ENCODE measurements at places on chromosomes 11 and 22.
A peak's percentile ranks its signal among the peaks of the same experiment; 100 is the strongest.

GRCh38 chr11:66247295-66247694 is 21.1 kb upstream of the RAB1B start:
- H3K4me3 ChIP-seq, result no peak overlapping the region
- H3K4me1 ChIP-seq, result no peaks in the 10 kb centered on the region
- no peaks in the 10 kb centered on the region for H3K27me3 ChIP-seq
- no peak for DNase-seq
- peak overlapping the region; percentile 26 for H3K27ac ChIP-seq
- peaks cover 3% of the 10 kb centered on the region for H3K36me3 ChIP-seq

DNA sequence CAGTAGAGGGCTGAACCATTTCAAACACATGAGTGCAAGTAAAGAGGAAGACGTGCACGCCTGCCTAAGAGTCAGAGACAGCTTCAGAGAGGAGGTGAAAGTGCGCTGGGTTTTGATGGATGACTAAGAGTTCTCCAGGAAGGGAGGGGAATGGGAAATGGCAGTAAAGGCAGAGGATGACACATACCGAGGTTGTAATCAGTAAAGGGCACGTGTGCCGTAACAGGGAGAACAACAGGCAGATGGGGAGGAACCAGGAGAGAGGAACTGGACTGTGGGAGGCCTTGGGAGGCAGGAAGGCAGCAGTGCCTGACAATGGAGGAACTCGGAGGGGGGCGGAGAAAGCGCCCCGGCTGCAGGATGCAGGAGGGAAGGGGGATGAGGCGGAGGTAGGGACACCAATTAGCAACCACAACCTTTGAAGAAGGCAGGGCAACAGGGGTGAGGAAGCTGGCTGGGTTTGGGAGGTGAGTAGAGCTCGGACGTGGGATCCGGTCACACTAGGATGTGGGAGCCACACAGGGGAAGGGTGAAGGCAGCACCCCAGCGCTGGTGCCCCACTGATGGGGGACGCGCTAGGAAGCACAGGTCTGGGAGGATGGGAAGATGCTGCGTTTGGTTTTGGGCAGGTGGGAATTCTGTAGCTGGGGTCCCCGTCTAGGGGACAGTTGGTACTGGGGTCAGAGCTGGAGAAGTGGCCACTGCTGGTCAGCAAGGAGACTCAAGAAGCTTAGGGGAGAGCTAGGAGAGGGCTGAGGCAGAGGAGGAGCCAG is 67.4 kb downstream of the SCUBE1 start:
- H3K27me3 ChIP-seq, result peaks cover 7% of the 10 kb centered on the region
- no peaks in the 10 kb centered on the region for H3K36me3 ChIP-seq
- no peak overlapping the region for H3K27ac ChIP-seq
- H3K4me3 ChIP-seq, result no peak overlapping the region

- H3K4me1 ChIP-seq, result peaks cover 13% of the 10 kb centered on the region
- no peaks in the 10 kb centered on the region for H3K27me3 ChIP-seq
- H3K36me3 ChIP-seq, result no peaks in the 10 kb centered on the region
- H3K4me3 ChIP-seq, result no peak overlapping the region
- DNase-seq, result no peak
These were observed 20.1 kb upstream of the TSKU start for GRCh38 chr11:76762867-76763572.

- peaks cover 7% of the 10 kb centered on the region for H3K27me3 ChIP-seq
- DNase-seq, result no peak
- H3K27ac ChIP-seq, result no peak overlapping the region
- H3K4me3 ChIP-seq, result no peak overlapping the region
- no peaks in the 10 kb centered on the region for H3K36me3 ChIP-seq
- no peaks in the 10 kb centered on the region for H3K4me1 ChIP-seq
These were observed 7.6 kb upstream of the RBFOX2 start for GRCh38 chr22:36036167-36036624.

- H3K4me1 ChIP-seq, result no peaks in the 10 kb centered on the region
- no peak overlapping the region for H3K4me3 ChIP-seq
- H3K27me3 ChIP-seq, result no peaks in the 10 kb centered on the region
These were observed 101.0 kb upstream of the PARVA start for GRCh38 chr11:12276356-12276755.

GRCh38 chr11:122618927-122619326 is 36.6 kb upstream of the UBASH3B start:
- H3K4me1 ChIP-seq, result no peaks in the 10 kb centered on the region
- no peaks in the 10 kb centered on the region for H3K36me3 ChIP-seq
- no peak for DNase-seq
- no peak overlapping the region for H3K4me3 ChIP-seq
- no peak overlapping the region for H3K27ac ChIP-seq
